ENCODE measurements at places on chromosomes 2 and 18. TPM values are rescaled to one million over a fixed set of nuclear protein-coding genes. Genes with fewer than 3 reads are reported as not detected.

DNA sequence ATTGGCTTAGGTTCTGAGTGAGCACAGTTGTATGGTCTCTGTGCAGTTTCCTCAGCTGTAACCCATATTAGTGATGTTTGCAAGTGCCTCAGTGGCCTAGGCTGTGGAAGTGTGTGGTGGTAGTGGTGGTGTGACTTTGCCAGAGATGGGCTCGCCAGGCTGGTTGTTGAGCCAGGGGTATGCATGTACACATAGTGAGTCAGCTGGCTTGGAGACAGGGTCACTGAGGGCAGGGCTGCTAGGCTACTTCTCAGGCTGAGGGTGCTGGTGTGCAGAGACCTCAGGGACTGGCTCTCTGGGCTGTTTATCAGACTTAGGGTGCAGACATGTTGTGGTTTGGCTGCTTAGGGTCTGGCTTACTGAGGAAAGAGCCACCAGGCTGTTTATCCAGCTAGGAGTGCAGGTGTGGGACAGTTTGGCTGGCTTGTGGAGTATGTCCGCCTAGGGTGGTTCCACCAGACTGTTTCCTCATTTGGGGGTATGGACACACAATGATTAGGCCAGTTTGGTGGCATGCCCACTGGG is 15.0 kb downstream of the APLF start:
- no peaks in the 10 kb centered on the region for H3K27me3 ChIP-seq
- no peaks in the 10 kb centered on the region for H3K36me3 ChIP-seq
- H3K4me1 ChIP-seq = no peaks in the 10 kb centered on the region
- no peak for DNase-seq
- H3K27ac ChIP-seq = no peak overlapping the region

DNA sequence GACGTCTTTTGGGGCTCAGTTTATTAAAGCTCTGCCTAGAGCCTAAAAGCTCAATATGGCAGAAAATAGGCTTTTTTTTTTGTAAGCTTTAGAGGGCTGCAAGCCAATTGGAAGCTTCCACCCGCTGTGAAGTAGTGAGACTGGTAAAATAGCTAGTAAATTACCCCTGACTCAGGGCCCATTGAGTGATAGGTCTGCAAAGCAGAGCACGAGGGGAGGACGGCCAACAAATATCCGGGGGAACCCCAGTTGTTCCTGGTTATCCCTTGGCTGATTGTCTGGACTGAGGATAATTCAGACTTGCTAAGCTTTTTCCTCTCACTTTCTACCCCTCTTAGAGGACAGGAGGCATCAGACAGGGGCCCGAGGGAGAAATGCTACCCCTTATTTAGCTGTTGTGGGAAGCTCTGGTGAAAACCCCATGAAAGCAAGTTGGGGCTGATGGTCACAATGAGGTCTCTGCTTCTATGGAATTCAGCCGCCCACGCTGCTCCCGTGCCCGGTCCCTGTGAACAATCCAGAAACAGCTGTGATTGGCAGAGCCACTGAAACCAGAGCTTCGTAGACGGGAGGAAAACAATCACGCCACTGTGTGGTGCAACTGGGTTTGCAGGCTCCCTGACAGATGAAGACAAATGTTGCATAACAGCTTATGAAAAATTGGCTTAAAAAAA is 141.9 kb upstream of the LGALSL start:
- H3K36me3 ChIP-seq = no peaks in the 10 kb centered on the region
- no peaks in the 10 kb centered on the region for H3K27me3 ChIP-seq
- no peak overlapping the region for H3K27ac ChIP-seq
- H3K4me1 ChIP-seq = no peaks in the 10 kb centered on the region

DNA sequence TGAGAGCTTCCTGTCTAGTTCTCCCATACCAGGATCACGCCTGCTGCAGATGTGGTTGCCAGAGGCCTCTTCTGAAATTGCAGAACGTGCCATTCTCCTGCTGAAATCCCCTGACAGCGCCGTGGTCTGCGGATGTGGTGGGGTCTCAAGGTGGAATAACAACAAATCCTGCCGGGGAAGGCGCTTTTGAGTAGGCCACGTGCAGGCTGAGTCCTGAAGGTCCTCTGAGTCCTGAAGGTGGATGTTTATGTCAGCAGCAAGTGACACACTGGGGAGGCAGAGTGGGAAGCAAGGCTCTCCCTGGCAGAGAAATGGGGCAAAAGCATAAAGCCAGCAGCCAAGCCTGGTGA is 241.4 kb downstream of the MYCN start:
- H3K27ac ChIP-seq = no peak overlapping the region
- H3K27me3 ChIP-seq = no peaks in the 10 kb centered on the region
- no peak overlapping the region for H3K4me3 ChIP-seq
- no peaks in the 10 kb centered on the region for H3K36me3 ChIP-seq

DNA sequence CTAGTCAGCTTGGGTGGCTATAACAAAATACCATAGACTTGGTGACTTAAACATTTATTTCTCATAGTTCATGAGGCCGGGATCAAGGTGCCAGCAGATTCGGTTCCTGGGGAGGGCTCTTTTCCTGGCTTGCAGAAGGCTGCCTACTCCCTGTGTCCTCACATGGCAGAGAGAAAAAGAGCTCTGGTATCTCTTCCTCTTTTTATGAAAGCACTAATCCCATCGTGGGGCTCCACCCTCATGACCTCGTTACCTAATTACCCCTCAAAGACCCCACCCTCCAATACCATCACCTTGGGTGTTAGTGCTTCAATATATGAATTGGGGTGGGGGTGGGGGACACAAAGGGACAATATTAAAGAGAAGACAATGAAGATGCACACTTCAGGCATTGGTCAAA is 67.1 kb upstream of the CCBE1 start:
- DNase-seq = no peak
- no peaks in the 10 kb centered on the region for H3K4me1 ChIP-seq
- no peak overlapping the region for H3K27ac ChIP-seq
- no peak overlapping the region for H3K4me3 ChIP-seq
- H3K36me3 ChIP-seq = no peaks in the 10 kb centered on the region
- no peaks in the 10 kb centered on the region for H3K27me3 ChIP-seq

DNA sequence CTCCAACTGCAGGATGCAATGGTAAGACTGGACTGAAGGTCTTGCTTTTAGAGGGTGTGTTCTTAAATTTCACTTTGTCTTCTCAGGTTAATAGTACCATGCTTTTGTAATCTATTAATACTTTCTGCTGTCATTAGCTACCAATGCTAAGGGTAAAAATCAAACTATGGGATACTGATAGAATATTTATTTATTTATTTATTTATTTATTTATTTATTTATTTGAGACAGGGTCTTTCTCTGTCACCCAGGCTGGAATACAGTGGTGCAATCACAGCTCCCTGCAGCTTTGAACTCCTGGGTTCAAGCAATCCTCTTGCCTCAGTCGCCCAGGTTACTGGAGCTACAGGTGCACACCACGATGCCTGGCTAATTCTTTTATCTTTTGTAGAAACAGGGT is 152.1 kb downstream of the SPP2 start:
- H3K27ac ChIP-seq = no peak overlapping the region
- no peak overlapping the region for H3K4me3 ChIP-seq
- no peaks in the 10 kb centered on the region for H3K4me1 ChIP-seq
- DNase-seq = no peak
- H3K27me3 ChIP-seq = peaks cover 2% of the 10 kb centered on the region
- no peaks in the 10 kb centered on the region for H3K36me3 ChIP-seq

GRCh38 chr18:77749089-77749488 is 499.4 kb downstream of the GALR1 start:
- H3K27me3 ChIP-seq = no peaks in the 10 kb centered on the region
- no peaks in the 10 kb centered on the region for H3K4me1 ChIP-seq
- no peak overlapping the region for H3K27ac ChIP-seq
- no peak for DNase-seq
- no peak overlapping the region for H3K4me3 ChIP-seq

IHH gene
- total RNA-seq = not detected

M1AP gene
- total RNA-seq = not detected

G6PC2 gene
- 0.23 TPM for total RNA-seq
